ENCODE measurements at places on chromosomes 6 and 20.

GRCh38 chr20:62178316-62179161, 4.3 kb upstream of the MTG2 start:
- no peak for DNase-seq

DNA sequence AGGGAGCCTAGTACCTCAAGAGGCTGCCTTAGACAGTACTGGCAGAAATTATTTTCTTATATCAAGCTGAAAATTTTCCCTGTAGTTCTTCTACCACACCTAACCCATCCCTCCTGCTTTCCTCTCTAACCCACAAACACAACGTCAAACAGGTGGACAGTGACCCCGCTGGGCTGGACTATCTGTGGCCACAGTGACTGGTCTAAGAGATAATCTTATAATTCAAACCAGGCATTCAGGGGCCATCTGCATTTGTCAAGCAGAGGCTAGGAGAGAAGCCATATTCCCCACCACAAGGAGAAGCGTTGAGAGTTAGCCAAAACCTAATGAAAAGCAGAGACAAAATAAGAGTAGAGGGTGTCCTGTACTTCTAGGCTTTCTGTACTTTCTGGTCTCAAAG, 8.2 kb downstream of the HDDC2 start:
- DNase-seq: no peak

DNA sequence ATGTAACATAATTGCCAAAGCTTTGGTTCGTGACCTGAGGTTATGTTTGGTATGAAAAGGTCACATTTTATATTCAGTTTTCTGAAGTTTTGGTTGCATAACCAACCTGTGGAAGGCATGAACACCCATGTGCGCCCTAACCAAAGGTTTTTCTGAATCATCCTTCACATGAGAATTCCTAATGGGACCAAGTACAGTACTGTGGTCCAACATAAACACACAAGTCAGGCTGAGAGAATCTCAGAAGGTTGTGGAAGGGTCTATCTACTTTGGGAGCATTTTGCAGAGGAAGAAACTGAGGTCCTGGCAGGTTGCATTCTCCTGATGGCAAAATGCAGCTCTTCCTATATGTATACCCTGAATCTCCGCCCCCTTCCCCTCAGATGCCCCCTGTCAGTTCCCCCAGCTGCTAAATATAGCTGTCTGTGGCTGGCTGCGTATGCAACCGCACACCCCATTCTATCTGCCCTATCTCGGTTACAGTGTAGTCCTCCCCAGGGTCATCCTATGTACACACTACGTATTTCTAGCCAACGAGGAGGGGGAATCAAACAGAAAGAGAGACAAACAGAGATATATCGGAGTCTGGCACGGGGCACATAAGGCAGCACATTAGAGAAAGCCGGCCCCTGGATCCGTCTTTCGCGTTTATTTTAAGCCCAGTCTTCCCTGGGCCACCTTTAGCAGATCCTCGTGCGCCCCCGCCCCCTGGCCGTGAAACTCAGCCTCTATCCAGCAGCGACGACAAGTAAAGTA, 547 bp upstream of the ESR1 start:
- DNase-seq: no peak

- DNase-seq: no peak
These were observed 59.7 kb downstream of the NHLRC1 start for GRCh38 chr6:18062733-18063132.

GRCh38 chr6:41367061-41367460, 31.7 kb downstream of the NCR2 start:
- DNase-seq: no peak

GRCh38 chr6:122734529-122735395, 44.8 kb upstream of the FABP7 start:
- no peak for DNase-seq

DNA sequence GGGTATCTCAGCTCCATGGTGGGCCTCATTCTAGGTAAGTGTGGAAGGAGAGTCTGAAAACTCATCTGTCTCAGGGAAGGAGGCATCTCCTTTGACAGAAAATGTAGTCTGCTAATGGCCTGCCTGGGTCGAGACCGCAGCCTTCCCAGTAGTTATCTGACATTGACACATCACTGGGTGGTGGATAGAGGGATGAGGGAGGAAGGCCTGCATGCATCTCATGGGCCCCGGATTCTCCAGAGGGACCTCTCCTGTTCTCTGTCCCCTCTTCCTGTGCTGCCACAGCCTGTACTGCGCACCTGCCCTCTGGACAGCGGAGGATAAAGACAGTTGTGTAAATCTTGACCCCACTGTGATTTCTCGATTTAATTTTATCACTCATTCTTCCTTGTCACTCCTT, 4.7 kb downstream of the PCMTD2 start:
- no peak for DNase-seq

GRCh38 chr20:54619181-54619580, 143.8 kb downstream of the DOK5 start:
- no peak for DNase-seq

DNA sequence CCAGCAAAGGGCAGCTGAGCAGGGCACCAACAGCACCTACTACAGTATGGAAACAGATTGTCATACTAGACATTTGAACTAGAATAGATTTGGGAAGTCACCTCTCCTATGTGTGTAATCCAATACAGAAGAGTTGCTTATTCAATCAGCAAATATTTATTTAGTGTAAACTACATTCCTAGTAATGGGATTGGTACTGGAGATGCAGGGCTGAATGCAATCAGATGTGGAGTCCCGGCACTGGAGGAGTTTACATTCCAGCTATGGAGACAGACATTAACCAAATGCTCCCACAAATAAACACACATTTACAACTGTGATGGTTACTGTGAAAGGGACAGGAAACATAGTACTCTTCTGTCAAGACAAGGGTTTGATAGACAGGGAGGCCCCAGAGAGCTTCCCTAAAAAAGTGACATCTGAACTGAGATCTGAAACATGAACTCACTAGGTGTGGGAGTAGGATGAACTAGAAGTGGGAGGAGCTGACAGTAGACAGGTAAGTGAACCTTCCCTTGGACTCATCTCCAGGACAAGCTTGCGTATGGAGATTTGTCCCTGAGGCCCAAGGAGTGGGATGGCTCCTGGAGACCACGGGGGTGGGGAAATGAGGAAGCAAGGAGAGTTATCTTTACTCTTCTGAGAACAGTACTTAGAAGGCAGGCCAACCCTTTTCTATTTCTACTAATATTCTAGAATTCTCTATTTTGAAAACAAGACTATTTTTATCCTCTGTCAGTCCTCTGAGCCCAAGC, 420.5 kb downstream of the MAFB start:
- DNase-seq: no peak

GRCh38 chr20:15895560-15896084, 677.6 kb downstream of the KIF16B start:
- no peak for DNase-seq

DNA sequence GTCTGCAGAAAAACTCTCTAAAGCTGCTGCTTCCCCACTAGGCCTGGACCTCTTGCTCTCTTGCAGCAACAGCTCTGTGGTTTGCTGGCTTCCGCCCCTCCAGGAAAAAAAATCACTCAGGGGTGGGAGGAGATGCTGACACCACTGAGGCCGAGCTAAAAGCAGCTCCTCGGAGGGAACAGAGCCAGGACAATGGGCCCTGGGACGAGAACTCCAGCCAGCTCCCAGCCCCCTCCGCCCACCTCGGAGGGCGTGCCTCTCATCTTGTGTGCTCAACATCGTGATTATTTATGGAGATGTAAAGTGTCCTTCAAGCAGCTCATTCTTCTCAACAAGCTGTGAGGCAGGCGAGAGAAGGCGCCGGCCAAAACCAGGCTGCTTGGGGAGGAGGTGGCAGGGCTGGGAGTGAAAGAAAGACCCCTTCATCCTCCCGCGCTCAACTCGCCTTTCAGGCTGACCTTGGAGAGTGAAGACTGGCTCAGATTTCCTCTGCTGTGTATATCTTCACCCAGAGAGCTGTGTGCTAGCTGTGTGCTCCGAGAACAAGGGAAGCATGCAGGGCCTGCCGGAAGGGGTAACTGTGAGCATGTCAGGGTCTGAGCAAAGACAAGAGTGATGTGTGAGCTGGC, 53.5 kb upstream of the LRFN2 start:
- DNase-seq: no peak

DNA sequence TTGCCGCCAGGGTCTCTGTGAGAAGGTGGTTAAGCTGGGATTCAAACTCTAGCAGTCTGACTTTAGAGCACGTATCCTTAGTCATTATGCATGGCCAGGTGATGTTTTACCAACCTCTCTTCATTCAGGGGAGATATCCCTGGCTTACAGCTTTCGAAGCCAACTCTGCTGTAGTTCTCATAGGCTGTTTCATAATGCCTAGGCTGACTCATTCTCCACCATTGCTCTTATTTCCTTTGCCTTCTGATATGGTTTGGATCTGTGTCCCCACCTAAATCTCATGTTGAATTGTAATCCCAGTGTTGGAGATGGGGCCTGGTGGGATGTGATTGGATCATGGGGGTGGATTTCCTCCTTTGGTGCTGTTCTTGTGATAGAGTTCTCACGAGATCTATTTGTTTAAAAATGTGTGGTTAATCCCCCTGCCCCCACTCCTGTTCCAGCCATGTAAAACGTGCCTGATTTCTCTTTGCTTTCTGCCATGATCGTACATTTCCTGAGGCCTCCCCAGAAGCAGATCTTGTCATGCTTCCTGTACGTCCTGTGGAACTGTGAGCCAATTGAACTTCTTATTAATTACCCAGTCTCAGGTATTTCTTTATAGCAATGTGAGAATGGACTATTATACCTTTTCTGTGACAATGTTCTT, 94.6 kb upstream of the MAN1A1 start:
- DNase-seq: no peak

DNA sequence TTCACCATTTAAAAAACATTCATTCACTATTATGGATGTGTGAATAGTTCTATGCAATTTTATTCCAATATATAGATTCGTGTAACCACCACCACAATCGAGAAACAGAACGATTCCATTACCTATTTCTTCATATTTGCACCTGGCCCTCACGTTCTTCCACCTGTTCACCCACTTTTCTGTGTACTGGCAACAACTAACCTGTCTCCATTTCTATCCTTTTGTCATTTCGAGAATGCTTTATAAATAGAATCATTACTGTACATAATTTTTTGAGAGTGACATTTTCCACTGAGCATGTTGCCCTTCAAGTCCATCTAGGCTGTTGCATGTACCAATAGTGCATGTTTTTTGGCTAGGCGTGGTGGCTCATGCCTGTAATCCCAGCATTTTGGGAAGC, 23.2 kb upstream of the STX11 start:
- no peak for DNase-seq

GRCh38 chr6:22892452-22892851, 323.1 kb downstream of the HDGFL1 start:
- no peak for DNase-seq

- DNase-seq: no peak
These were observed 45.2 kb upstream of the PTPN1 start for GRCh38 chr20:50464725-50465650.

DNA sequence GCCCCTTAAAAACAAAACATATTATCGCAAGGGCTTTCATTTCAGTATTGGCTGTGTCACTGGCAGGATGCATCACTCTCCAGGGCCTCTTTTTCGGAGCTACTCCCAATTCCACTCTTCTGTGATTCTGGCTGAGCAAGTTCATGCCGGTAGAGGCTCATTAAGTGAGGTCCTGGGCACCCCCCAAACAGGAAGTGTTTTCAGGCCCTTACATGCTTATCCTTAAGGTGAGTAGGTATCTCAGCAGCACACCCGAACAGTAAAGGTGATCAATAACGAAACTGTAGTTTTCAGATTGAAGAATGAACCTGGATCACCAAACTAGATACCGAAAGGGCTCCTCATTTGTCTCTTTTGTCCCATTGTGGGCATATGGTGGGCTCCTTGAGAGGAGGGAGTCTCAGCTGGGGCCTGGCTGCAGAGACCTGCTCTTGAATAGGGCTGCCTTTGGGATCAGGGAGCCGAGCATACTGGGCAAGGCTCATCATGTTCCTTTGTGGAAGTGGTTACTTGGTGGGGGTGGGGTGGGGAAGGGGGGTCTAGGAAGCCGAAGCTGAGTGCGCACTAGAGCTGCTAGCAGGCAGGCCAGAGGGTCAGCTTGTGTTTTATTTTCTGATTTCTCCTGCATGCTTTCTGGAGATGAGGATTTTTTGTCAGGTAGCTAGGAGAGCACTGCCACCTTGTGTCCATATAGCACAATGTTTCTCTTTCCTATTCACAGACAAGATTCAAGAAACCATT, 65.2 kb downstream of the CDS2 start:
- no peak for DNase-seq

- DNase-seq: no peak
These were observed 930.6 kb downstream of the KIF16B start for GRCh38 chr20:15642676-15643075.

DNA sequence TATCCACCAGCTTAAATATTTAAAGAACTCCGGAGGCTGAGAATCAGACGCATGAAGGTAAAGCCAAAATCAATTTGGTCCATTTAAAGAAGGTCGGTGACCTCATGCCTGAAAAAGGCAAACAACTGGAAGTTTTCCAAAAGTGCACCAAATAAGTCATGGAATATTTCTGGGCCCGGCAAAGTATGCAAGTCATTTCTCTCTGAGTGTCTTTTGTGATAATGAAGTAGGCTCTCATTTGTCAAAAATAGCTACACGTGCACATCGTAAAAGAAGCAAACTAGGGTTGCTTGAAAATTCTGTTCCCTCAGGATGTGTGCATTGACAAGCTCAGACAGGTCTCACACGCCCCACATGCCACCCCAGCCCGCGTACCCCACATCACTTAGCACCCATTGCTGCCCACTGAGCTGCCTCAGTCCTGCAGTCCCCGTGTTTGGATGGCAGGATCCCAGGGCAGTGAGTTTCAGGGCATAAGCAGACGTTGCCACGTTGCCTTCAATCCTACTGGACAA, 20.5 kb upstream of the PYGB start:
- no peak for DNase-seq

GRCh38 chr6:21359926-21360325, 233.6 kb upstream of the SOX4 start:
- no peak for DNase-seq

GRCh38 chr20:3283222-3283820, 44.3 kb upstream of the SLC4A11 start:
- DNase-seq: no peak

DNA sequence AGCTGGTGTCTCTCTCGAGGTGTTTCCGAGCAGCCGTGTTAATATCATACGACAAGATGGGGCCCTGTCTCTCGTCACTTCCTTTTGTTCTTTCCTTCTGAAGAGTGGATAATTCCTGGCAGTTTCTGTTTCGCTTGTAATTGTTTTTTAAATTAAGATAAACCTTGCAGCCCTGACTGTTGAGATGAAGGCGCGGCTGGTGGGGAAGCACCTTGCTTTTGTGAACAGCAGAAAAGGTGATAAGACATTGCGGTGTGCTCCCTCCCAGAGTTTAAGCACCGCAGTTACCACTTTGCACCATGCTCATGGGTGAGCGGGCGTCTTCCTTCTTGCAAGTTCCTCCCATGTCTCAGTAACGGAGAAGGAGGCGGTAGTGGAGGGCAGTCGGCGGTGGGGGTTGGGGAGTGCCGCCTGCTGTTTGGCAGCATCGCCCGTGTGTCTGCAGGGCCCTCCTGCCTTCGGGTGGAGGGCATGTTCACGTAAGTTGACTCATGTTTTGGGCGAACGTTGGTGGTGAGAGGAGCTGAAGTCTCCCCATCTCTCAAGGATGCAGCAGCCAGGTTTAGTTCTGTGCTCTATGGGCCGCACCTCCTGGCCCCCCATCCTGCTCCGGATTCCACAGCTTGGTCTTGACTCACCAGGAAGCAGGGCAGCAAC, 345.9 kb downstream of the TAF4 start:
- peak; percentile 39 for DNase-seq

GRCh38 chr6:33252759-33253158, 18.9 kb downstream of the VPS52 start:
- no peak for DNase-seq

Data from natural killer cell (primary cell).